ENCODE measurements at places on chromosomes 2 and 18.

- peak; percentile 70 for DNase-seq
Measured at GRCh38 chr2:145597809-145598208, 1077.9 kb upstream of the ZEB2 start.

DNA sequence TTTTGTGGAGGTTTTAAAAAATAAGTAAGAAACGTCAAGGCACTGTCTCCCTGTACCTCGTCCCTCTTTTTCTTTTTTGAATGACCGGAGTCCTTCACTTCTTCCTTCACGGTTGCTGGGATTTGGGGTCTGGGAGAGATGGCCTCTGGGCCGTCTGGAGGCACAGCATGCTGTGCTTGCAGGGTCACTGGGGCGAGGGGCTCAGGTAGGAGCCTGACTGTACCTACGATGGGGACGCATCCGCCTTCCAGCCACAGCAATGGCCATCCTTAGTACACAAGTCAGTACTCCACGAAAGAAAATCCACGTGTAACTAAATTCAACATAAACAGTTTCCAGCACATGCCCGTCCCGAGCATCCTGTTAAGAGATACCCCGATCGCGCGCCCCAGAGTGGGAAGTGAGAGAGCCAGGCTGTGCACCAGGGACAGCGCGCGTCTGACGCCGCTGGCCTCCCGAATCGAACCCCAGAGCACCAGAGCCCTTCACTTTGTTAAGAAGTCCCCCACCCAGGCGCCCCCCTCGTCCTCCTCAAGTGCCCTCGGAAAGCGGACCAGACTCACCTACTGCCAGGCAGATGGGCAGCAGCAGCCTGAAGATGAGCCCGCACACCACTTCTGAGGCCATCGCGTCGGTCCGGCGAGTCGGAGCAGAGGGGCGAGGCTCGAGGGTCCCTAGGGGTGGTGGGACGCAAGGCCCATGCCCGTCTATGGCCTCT lies 1.2 kb downstream of the PIEZO2 start:
- DNase-seq = no peak

- DNase-seq = no peak
Measured at GRCh38 chr2:23134726-23135125, 250.3 kb upstream of the KLHL29 start.

- DNase-seq = no peak
Measured at GRCh38 chr2:220482716-220483115, 855.3 kb downstream of the SLC4A3 start.

GRCh38 chr18:6368017-6368416 lies 46.7 kb downstream of the L3MBTL4 start:
- DNase-seq = no peak

- no peak for DNase-seq
Measured at GRCh38 chr2:128452536-128453530, 134.2 kb upstream of the HS6ST1 start.

DNA sequence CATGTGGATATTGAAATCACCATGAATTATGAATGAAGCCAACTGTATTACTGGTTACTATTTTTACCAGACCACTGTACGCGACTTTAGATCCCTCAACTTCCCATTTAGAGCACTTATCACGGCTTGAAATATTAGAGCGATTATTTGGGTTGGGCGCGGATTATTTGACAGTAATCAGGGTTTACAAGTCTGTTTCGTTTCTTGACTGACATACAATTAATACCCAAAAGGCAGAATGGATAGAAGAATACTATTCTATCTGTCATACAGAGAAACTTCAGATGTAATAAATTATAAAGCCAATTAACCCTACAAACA lies 496 bp upstream of the NAPG start:
- no peak for DNase-seq

DNA sequence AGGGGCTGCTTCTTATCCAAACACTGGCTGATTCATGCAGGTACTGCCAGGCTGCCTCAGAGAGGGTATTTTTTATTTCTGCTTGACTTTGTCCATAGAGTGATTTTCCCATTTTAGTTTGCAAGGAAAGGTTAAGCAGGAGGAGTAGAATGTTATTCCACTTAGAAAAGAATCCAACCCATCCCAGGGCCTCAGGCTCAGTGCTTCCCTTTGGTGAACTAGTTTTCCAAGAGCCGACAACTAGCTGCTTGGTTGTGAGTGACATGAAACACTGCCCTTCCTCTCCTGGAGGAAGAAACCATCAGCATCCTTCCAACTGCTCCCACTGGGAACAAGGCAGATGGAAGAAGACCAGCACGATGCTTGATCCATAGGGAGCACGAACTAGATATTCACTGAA lies 58.5 kb downstream of the BCL2 start:
- no peak for DNase-seq

GRCh38 chr2:109024477-109024876 lies 35.5 kb upstream of the EDAR start:
- DNase-seq = no peak

- DNase-seq = no peak
Measured at GRCh38 chr2:218235017-218235416, 18.0 kb downstream of the ARPC2 start.

GRCh38 chr2:134249755-134250154 lies 4.1 kb upstream of the MGAT5 start:
- no peak for DNase-seq

- DNase-seq = peak; percentile 27
Measured at GRCh38 chr2:10844097-10844496, 31.5 kb upstream of the PDIA6 start.

DNA sequence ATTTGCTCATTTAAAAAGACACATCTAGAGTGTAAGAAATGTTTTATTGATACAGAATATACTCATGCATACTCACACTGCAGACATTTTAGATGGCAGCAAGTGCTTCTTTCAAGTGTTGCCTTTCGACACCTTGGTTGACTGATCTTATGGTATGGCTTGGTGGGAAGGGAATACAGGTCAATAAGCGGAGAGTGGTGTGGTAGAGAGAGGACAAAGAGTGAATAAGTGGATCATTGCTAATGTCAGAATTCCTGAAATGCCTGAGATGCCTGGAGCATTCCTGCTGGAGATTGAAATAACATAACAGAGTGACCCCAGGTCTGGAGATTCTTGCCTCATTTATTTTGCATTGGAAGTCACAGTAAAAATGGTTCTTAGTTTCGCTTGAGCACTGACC lies 76.7 kb downstream of the RND3 start:
- DNase-seq = no peak

GRCh38 chr2:4898706-4899105 lies 793.5 kb upstream of the SOX11 start:
- no peak for DNase-seq

- no peak for DNase-seq
Measured at GRCh38 chr18:38752430-38752829, 1186.8 kb upstream of the CELF4 start.

DNA sequence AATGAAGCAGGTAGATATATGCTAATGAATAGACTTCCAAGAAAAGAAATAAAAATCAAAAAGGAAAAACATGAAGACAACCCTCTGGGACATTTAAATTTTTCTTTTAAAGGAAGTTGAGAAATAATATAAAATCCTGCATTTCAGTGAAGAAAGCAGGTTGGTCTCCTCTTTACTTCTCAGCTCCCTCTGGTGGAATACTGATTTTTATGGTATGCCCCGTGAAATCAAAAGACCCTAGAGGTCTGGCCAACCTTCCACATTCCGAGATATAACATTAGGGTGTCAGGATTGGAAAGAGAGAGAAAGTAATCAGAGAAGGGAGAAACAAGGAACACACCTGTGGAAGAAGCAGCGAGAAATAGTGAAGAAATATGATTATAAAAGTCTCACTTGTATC lies 72.7 kb downstream of the DNER start:
- no peak for DNase-seq

DNA sequence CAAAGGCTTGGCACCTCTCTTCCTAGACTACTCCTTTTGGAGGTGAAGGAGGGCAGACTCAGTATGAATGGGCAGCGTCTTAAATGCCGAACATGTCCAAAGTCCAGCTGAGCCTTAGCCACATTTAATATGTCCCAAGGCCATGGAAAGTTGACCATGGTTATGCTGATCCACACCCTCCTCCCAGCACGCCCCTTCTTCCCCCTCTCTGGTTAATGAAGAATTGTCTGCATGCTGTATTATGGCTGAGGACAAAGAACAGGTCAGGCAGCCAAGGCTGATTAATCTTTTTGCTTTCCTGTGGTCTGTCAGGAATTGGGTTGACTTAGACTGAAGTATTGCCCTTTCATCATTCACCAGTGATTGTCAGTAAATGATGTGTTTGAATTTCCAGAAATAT lies 5.8 kb upstream of the MYOM1 start:
- no peak for DNase-seq

- no peak for DNase-seq
Measured at GRCh38 chr2:113796592-113797175, 40.2 kb upstream of the SLC35F5 start.

DNA sequence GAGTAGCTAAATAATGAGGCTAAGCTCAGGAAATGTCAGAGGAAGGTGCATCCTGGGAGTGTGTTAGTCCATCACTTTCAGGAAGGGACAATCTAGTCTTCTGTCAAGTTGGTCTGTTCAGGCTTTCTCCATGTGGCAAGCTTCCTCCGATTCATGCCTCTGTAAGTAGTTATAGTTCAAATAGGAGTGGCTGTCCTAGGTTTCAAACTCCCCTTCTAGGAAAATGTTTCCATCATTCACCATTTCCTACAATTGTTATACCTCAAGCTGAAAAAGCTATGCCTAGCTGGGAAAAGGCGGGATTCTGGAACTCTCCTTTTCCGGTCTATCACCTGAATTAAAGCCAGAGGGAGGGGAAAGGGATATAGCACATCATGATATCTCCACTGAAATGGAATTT lies 287.7 kb upstream of the ZSWIM2 start:
- no peak for DNase-seq

GRCh38 chr18:53698907-53699306 lies 525.6 kb downstream of the MBD2 start:
- peak; percentile 34 for DNase-seq

GRCh38 chr2:223020971-223021675 lies 30.9 kb upstream of the KCNE4 start:
- DNase-seq = no peak

DNA sequence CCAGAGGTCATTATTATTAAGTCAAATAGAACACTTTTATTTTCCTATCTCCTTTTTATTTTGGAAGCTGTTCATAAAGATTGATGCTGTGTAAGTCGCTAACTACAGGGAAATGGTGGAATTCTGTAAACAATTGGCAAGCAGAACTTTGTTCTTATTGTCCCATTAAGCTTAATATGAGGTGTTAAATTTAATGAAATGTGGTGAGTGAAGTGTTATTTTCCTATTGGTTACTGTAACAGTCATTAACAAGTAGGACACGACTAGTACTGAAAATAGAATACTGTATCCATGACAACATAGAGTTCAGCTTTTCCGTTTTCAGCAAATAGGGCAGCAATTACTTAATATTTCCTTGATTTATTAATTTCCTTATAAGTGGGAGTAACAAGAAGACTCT lies 279.1 kb upstream of the ZEB2 start:
- DNase-seq = no peak

GRCh38 chr2:164617466-164617865 lies 3.8 kb downstream of the GRB14 start:
- DNase-seq = no peak

- no peak for DNase-seq
Measured at GRCh38 chr2:145524303-145524702, 1004.4 kb upstream of the ZEB2 start.

DNA sequence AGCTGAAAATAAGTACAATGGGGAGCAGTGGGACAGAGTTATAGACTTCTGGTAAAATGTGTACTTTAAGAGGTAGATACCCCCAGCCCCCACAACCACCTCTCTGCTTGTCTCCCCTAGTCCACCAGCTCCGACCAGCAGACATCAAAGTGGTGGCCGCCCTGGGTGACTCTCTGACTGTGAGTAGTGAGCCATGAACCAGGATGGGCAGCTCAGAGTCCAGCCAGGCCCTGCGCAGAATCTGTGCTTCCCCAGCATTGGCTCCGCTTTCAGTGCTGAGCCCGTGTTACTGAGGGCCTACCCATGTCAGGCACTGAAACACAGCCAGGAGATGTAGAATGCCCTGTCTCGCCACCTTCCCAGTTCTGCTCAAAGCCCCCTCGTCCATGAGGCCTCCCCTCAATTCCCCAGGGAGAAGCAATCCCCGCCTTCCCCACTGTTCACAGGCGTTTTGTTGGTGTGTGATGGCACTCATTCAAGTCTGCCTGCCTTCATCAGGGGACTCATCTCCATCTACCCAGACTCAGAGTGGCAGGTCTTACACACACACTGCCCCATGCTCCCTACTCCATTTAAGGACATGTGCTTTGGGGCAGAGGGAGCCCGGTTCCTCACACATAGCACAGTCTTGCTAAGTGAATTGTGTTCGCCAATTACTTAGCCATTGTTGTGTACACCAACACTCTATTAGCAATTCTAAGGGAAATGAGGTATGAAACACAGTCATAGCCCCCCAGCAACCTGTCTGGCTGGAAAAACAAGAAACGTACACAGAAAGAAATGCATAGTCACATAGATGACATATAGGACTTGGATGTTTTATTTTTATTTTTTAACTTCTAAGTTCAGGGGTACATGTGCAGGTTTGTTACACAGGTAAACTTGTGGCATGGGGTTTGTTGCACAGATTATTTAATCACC lies 122.6 kb downstream of the PLB1 start:
- DNase-seq = no peak

GRCh38 chr2:42184346-42184745 lies 15.2 kb downstream of the EML4 start:
- DNase-seq = no peak

- peak; percentile 53 for DNase-seq
Measured at GRCh38 chr2:9378433-9379390, 44.6 kb downstream of the ITGB1BP1 start.

GRCh38 chr18:12119358-12119757 lies 25.7 kb downstream of the ANKRD62 start:
- no peak for DNase-seq

DNA sequence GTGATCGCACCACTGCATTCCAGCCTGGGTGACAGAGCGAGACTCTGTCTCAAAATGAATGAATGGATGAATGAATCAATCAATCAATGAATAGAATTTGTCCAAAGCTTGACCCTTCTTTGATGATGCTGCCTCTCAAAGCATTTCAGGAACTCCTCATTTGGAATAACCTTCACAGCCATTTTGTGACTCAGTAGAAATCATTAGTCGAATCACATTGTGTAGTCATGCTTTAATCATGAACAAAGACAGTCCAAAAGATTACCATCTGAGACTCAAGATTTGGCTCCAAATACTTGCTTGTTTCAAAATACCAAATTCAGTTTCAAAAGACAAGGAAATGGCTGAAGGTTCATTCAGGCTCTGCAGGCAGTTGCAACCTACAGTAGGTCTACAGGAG lies 83.1 kb downstream of the VWA3B start:
- DNase-seq = no peak

GRCh38 chr2:224190234-224190935 lies 151.3 kb upstream of the SERPINE2 start:
- DNase-seq = no peak

DNA sequence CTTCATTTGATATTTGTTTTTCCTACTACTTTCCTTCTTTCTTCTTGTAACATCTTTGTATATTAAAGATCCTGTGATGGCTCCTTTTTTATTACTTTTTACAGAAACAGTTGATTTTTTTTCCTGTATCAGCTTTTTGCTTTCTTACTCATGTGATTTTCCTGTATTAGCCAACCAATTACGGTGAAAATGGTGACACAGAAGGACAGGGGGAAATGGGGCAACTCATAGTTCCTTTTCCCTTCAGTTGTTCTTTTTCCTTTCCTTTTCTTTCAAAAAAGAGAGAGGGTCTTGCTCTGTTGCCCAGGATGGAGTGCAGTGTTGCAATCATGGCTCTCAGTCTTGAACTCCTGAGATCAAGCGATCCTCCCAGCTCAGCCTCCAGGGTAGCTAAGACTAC lies 117.8 kb downstream of the ATL2 start:
- DNase-seq = no peak

GRCh38 chr18:10946058-10946457 lies 203.3 kb downstream of the PIEZO2 start:
- DNase-seq = no peak

GRCh38 chr18:77308216-77308615 lies 58.6 kb downstream of the GALR1 start:
- no peak for DNase-seq

All from fibroblast of the conjunctiva (primary cell).